Heart right ventricle (tissue), 16 donors: ENCODE measurements at places on chromosomes 5 and 9. TPM values are rescaled to one million over a fixed set of nuclear protein-coding genes. Genes with fewer than 3 reads are reported as not detected.

Gene ORM2
- polyA plus RNA-seq: not detected

Gene PCDHGA1
- 0.57 TPM for polyA plus RNA-seq

Gene ADAMTS16
- polyA plus RNA-seq: 0.01 TPM

Gene NTNG2
- polyA plus RNA-seq: 2.4 TPM

Gene SPATA31A3
- polyA plus RNA-seq: not detected

Gene FAM53C
- polyA plus RNA-seq: 14.9 TPM

DNA sequence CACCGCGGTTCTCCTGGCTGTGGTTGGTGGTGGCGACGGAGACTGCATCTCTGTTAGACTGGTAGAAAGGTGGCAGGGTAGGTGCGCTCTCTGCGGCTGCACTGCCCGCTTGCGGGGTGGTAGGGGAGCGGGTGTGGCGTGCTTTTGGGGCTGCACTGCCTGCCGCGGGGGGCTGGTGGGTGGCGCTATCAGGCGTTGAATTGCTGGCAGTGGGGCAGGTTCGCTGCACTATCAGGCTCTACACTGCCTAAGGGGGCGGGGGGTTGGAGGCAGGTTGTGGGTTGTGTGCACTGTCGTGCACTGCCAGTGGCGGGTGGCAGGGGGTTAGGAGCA, 21.0 kb upstream of the TRIM52 start:
- no peak for DNase-seq
- H3K27me3 ChIP-seq: no peaks in the 10 kb centered on the region
- H3K4me1 ChIP-seq: no peaks in the 10 kb centered on the region
- no peak overlapping the region for H3K27ac ChIP-seq

DNA sequence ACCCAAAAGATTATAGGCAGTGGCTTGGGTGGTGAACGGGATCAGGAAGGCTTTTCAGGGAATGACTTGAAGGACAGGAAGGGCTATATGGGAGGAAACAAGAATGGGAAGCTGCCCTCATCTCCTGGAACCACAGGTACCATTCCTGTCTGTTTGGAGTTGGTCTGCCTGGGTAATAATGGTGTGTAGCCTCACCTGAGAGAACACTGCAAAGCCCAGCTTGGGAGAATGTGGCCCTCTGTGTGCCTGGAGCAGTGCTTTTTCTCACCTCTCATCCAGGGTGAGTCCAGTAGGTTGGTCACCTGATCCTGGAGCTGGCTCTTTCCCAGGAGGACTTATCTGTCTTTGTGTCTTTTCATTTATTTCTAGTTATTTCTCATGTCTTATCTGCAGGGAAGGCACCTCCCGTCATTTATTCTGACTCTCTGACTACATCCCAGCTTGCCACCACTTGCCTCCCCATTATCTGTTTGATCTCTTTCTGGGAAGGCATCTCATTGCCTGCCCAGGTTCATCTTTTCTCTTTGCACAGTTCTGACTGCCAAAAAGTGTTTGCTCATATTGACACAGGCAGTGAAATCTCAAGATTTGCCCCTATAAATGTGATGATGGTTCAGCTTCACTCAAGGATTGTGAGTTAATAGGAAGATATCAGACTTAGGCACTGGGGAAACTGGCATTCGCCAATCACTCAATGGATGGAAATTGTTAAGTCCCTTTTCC, 22.5 kb upstream of the OR2S2 start:
- H3K4me3 ChIP-seq: no peak overlapping the region
- no peaks in the 10 kb centered on the region for H3K4me1 ChIP-seq
- no peak overlapping the region for H3K27ac ChIP-seq
- peaks cover 34% of the 10 kb centered on the region for H3K27me3 ChIP-seq
- no peaks in the 10 kb centered on the region for H3K36me3 ChIP-seq

GRCh38 chr9:75876999-75877640, 13.4 kb upstream of the PCSK5 start:
- H3K4me3 ChIP-seq: no peak overlapping the region
- H3K36me3 ChIP-seq: no peaks in the 10 kb centered on the region
- no peak overlapping the region for H3K27ac ChIP-seq
- DNase-seq: no peak
- no peaks in the 10 kb centered on the region for H3K27me3 ChIP-seq

GRCh38 chr9:134644725-134645606, 3.4 kb downstream of the COL5A1 start:
- peak; percentile 73 for DNase-seq
- H3K4me3 ChIP-seq: peak overlapping the region; percentile 26
- no peaks in the 10 kb centered on the region for H3K27me3 ChIP-seq
- peaks cover 23% of the 10 kb centered on the region for H3K4me1 ChIP-seq
- H3K27ac ChIP-seq: peak overlapping the region; percentile 56

GRCh38 chr9:36401897-36402480, 1.9 kb upstream of the RNF38 start:
- no peak overlapping the region for H3K27ac ChIP-seq
- H3K4me3 ChIP-seq: no peak overlapping the region
- H3K36me3 ChIP-seq: no peaks in the 10 kb centered on the region
- no peaks in the 10 kb centered on the region for H3K27me3 ChIP-seq

DNA sequence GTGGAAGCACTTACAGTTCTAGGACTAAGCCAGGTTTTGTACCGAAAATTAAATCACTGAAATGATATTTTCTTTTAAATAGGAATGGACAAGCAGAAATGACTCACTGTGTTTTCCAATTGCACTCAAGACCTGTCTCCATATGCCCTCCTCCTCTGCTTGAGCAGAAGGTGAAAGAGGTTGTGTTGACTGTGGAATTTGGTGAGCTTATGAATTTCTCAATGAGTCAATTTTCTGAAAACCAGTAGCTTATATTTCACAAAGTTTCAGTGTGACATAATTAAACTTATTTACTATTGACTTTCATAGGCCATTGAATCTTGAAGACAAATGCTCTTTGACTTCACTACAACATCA, 249.9 kb downstream of the NPR3 start:
- no peak overlapping the region for H3K27ac ChIP-seq
- no peaks in the 10 kb centered on the region for H3K27me3 ChIP-seq
- DNase-seq: no peak
- H3K4me3 ChIP-seq: no peak overlapping the region
- no peaks in the 10 kb centered on the region for H3K4me1 ChIP-seq
- H3K36me3 ChIP-seq: no peaks in the 10 kb centered on the region

GRCh38 chr5:10729320-10730042, 31.6 kb downstream of the DAP start:
- no peaks in the 10 kb centered on the region for H3K27me3 ChIP-seq
- H3K27ac ChIP-seq: no peak overlapping the region
- H3K36me3 ChIP-seq: peaks cover 3% of the 10 kb centered on the region
- peaks cover 40% of the 10 kb centered on the region for H3K4me1 ChIP-seq

GRCh38 chr5:133827830-133828229, 140.6 kb downstream of the C5orf15 start:
- no peaks in the 10 kb centered on the region for H3K27me3 ChIP-seq
- no peak overlapping the region for H3K4me3 ChIP-seq
- DNase-seq: no peak
- H3K27ac ChIP-seq: no peak overlapping the region
- H3K36me3 ChIP-seq: no peaks in the 10 kb centered on the region

GRCh38 chr5:143968071-143968878, 156.3 kb downstream of the HMHB1 start:
- no peaks in the 10 kb centered on the region for H3K36me3 ChIP-seq
- H3K27ac ChIP-seq: no peak overlapping the region
- no peak for DNase-seq
- H3K4me3 ChIP-seq: no peak overlapping the region
- no peaks in the 10 kb centered on the region for H3K27me3 ChIP-seq

GRCh38 chr9:77947651-77948050, 84.0 kb downstream of the GNAQ start:
- H3K27ac ChIP-seq: no peak overlapping the region
- H3K4me3 ChIP-seq: no peak overlapping the region
- H3K27me3 ChIP-seq: no peaks in the 10 kb centered on the region

DNA sequence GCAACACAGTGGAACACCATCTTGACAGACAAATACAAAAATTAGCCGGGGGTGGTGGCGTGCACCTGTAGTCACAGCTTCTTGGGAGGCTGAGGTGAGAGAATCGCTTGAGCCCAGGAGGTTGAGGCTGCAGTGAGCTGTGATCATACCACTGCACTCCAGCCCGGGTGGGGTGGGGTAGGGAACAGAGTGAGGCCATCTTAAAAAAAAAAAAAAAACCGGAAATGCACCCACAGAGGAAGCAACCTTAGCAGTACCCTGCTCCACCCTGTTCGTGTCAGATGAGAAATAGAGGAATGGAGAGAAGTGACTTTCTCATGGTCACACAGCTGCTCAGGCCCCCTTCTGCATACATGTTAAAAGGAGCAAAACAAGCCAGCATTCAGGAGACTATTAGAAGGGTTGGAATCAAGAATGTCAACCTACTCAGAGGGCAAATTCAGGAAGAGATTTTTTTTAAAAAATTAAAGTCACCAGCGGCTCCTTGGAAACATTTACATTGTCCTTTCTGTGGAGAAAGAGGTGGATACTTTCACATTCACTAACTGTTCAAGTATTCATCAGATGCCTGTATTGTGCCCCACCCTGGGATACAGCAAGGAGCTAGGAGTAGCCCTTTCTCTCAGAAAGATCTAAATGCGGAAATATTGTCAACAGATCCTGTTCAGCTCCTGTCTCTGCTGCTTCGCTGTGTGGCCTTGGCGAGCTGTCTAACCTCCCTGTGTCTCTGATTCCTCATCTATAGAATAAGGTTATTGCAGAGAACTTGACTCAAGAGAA, 41.0 kb downstream of the CYFIP2 start:
- DNase-seq: no peak
- H3K4me1 ChIP-seq: no peaks in the 10 kb centered on the region
- no peak overlapping the region for H3K27ac ChIP-seq
- H3K27me3 ChIP-seq: no peaks in the 10 kb centered on the region
- H3K4me3 ChIP-seq: no peak overlapping the region
- H3K36me3 ChIP-seq: peaks cover 43% of the 10 kb centered on the region

DNA sequence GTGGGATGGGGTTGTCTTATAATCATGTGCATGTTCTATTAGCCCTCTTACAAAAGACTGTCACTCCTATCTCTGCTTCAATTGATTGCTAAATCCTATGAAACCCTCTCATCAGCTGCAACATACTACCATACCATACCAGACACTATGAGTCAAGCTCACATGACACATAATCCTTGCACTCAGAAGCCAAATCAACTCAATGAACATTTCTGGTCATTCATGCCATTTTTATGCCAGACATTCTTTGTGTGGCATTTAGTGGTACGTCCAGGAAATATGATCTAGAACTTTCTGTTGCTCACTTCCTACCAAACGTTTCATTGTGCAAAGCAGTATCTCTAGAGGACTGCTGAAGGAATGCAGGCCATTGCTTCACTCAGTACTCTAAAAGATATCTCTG, 159.2 kb upstream of the GNA14 start:
- H3K4me3 ChIP-seq: no peak overlapping the region
- no peak overlapping the region for H3K27ac ChIP-seq
- no peak for DNase-seq
- H3K36me3 ChIP-seq: no peaks in the 10 kb centered on the region

DNA sequence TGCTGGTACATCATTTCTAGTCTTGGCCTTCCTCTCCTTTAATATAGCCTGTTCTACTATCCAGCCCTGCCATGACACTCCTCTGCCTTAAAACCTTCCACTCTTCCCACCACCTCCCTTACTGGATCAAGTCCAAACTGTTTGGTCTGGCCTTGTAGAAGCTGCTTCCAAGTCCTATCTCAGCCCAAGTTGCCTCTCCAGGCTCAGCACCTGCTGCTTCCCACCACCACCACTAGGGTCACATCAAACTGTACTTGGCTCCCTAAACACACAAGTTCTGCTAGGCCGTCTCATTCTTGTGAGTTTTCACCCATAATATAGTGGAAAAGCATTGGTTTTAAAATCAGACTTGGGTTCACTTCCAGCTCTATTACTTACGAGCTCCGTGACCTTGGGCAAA, 1.4 kb downstream of the NDUFA8 start:
- DNase-seq: peak; percentile 17
- no peaks in the 10 kb centered on the region for H3K27me3 ChIP-seq
- no peak overlapping the region for H3K27ac ChIP-seq
- H3K36me3 ChIP-seq: no peaks in the 10 kb centered on the region
- peak overlapping the region; percentile 78 for H3K4me3 ChIP-seq

GRCh38 chr9:132585954-132586829, 3.8 kb downstream of the BARHL1 start:
- H3K27ac ChIP-seq: no peak overlapping the region
- H3K27me3 ChIP-seq: peaks cover 100% of the 10 kb centered on the region
- peaks cover 14% of the 10 kb centered on the region for H3K4me1 ChIP-seq
- no peaks in the 10 kb centered on the region for H3K36me3 ChIP-seq
- H3K4me3 ChIP-seq: no peak overlapping the region

DNA sequence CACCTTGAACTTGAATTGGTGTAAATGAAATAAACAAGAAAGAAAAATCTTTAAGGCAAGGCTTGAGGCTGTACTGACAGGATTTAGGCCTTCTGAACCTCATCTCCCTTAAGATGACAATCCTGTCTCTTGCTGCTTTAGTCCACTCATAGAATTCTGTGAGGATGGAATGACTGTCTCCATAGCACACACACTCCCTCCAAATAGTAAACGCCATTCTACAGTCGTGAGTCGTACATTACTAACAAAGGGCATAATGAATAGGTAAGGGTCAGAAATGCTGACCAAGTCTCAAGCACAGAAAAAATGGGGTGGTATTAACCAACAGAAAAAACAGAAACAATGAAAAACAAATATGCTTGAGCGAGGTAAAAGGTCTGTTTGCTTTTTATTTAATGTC, 71.8 kb upstream of the SIMC1 start:
- H3K4me1 ChIP-seq: no peaks in the 10 kb centered on the region
- H3K27me3 ChIP-seq: no peaks in the 10 kb centered on the region
- DNase-seq: no peak
- no peaks in the 10 kb centered on the region for H3K36me3 ChIP-seq
- no peak overlapping the region for H3K4me3 ChIP-seq

- DNase-seq: no peak
- H3K4me3 ChIP-seq: no peak overlapping the region
- no peaks in the 10 kb centered on the region for H3K27me3 ChIP-seq
- H3K27ac ChIP-seq: no peak overlapping the region
These were observed 64.8 kb upstream of the PLCXD3 start for GRCh38 chr5:41575110-41575779.

DNA sequence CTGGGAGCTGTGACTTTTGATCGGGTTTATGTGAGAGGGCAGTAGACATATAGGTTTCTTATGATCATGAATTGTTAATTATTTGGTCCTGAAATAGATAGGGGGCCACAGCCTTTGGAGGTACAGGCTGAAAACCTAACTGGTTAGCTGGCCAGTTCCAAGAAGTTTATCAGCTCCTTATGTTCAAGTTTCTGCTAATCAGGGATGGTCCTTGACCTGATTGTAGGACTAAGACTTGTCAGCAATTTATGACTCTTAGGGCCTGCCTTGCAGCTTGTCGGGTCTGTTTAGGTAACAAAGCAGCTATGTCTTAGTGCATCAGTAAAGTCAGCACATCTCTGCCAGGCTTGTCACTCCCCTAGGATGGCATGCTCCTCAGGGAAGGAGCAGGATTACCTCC, 151.8 kb upstream of the RUSC2 start:
- H3K36me3 ChIP-seq: peaks cover 21% of the 10 kb centered on the region
- no peak for DNase-seq
- H3K4me1 ChIP-seq: peaks cover 28% of the 10 kb centered on the region
- H3K27ac ChIP-seq: no peak overlapping the region
